ENCODE measurements at places on chromosomes 1 and 21.

DNA sequence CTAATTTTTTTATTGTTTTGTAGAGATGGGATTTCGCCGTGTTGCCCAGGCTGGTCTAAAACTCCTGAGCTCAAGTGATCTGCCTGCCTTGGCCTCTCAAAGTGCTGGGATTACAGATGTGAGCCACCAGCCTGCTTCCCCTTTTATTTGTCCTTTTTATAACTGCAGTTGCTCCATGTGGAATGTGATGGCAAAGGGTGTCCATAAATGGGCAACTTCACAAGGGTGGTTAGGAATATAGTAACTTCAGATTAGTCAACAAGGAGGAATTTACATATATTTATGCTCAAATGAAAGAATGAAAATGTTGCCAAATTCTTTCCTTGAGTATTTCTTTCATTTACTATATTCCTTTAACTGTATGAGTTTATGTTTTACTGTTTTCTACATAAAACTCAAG, 182.9 kb downstream of the BACH1 start:
- no peak for DNase-seq

GRCh38 chr1:39652554-39652953, 13.1 kb upstream of the HEYL start:
- no peak for DNase-seq

GRCh38 chr1:28282426-28283407, 23.4 kb downstream of the SESN2 start:
- no peak for DNase-seq

DNA sequence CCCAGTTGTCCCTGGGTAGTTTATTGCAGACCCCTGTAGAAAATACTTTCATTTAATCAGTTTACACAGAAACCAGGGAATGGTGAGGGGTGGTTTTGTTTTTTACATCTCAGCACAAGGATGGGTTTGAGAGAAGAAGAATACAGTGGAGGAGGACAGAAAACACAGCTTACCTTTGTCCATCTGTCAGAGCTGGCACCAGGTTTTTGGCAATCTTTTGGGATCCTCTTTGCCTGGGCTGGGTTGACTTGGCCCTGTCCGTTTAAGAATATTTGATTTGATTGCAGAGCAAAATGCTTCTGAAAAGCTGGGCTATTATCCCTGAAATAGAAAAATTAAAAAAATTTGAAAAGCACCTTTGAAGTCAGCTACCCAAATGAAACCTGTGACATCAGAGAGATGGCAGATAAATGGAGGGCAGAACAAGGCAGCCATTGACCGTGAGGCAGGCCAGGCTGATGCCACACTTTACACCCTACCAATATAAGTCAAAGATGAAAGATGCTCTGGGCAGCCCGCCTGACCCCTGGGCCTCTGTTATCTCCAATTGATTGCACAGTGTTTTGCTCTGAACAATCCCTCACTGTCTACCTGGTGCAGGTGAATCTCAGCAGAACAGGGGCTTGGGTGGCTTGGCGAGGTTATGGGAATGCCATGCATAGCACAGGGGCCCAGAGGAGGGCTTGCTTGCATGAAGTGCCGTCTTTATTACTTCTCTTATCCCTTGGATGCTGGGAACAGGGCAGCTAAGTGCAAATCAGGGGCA, 218.8 kb downstream of the LMX1A start:
- no peak for DNase-seq

DNA sequence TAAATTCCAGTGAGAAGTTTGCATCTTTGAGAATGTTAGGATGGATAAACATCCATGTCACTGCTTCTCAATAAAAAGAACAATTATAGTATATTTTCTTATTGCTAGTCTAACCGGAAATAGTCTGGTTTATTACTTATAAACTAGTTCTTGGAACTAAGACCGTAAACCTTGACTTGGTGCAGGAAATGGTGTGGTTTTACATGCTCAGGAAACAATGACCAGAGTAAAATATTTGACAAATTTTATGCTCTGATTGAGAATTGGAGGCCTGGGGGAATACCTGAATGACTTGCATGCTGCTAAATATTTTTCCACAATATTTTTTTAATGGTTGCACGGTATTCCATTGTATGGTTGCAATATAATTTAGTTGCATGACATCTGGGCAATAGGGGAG, 76.3 kb downstream of the XCL2 start:
- DNase-seq: no peak

GRCh38 chr1:66728021-66728420, 24.2 kb upstream of the DYNLT5 start:
- DNase-seq: no peak

GRCh38 chr1:115952547-115952946, 23.8 kb upstream of the SLC22A15 start:
- no peak for DNase-seq

GRCh38 chr1:175207971-175208370, 15.4 kb upstream of the KIAA0040 start:
- no peak for DNase-seq

DNA sequence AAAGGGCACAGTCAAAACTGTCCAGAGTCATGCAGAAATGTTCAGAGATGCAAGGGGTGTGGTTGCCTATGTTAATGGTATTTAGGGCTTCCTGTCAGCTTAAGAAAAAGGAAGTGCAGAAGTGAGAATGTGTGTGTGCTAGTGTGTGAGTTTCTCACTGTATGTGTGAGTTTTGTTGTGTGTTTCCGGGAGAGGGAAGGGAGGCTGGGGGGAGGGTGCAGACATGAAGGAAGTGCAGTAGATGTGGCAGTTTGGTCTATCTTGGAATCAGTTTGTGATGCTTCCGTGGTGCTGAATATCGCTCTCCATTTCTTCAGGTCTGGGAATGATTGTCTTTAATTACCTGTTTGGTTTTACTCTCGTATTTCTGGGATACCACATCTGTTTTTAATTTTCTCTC, 16.5 kb upstream of the ATP6V1G3 start:
- peak; percentile 29 for DNase-seq

DNA sequence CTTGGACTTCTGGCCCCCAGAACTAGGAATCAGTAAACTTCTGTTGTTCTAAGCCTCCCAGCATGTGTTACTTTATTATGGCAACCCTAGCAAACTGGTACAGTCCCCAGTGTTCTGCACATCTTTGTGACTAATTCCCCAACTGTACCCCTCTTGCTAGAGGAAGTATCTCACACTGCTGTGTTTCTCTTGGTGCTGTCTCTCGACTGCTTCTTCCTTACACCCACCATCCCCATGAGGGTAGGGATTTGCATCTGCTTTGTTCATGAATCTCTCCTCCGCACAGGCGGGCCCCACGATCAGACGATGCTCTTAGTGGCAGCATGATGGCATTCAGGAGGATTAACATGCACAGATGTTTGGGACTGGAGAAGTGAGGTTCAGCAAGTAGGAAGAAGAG, 46.7 kb downstream of the CLIC6 start:
- no peak for DNase-seq

- no peak for DNase-seq
Measured at GRCh38 chr1:34408011-34408410, 231.3 kb downstream of the C1orf94 start.

GRCh38 chr1:236608930-236609726, 4.8 kb upstream of the HEATR1 start:
- DNase-seq: no peak

DNA sequence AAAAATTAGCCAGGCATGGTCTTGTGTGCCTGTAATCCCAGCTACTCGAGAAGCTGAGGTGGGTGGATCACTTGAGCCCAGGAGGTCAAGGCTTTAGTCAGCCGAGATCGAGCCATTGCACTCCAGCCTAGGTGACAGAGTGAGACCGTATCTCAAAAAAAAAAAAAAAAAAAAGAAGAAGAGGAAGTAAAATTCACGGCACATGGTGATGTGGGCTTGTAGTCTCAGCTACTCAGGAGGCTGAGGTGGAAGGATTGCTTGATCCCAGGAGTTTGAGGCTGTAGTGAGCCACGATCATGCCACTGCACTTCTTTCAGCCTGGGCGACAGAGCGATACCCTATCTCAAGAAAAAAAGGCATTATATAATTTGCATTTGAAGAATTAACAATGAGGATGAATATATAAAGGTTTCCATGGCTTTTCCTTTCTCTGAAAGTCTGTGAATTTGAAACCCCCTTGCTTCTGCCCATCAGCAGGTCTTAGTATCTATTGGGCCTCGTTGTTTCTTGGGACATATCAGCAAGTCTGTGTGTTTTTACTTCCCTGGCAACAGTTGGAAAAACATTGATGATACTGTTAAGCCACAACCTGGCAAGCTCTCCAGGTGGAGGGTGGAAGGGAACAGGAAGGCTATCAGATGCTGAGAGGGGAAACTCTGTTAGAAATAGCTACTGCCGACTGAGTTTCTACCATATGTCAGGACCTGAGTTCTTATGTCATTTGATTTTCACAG, 4.6 kb upstream of the PLA2G2D start:
- DNase-seq: no peak

GRCh38 chr1:27436204-27437159, 44.1 kb downstream of the GPR3 start:
- no peak for DNase-seq

GRCh38 chr1:77671836-77672235, 10.6 kb downstream of the ZZZ3 start:
- DNase-seq: no peak
